ENCODE measurements at places on chromosomes 7 and 10.
A peak's percentile ranks its signal among the peaks of the same experiment; 100 is the strongest.

DNA sequence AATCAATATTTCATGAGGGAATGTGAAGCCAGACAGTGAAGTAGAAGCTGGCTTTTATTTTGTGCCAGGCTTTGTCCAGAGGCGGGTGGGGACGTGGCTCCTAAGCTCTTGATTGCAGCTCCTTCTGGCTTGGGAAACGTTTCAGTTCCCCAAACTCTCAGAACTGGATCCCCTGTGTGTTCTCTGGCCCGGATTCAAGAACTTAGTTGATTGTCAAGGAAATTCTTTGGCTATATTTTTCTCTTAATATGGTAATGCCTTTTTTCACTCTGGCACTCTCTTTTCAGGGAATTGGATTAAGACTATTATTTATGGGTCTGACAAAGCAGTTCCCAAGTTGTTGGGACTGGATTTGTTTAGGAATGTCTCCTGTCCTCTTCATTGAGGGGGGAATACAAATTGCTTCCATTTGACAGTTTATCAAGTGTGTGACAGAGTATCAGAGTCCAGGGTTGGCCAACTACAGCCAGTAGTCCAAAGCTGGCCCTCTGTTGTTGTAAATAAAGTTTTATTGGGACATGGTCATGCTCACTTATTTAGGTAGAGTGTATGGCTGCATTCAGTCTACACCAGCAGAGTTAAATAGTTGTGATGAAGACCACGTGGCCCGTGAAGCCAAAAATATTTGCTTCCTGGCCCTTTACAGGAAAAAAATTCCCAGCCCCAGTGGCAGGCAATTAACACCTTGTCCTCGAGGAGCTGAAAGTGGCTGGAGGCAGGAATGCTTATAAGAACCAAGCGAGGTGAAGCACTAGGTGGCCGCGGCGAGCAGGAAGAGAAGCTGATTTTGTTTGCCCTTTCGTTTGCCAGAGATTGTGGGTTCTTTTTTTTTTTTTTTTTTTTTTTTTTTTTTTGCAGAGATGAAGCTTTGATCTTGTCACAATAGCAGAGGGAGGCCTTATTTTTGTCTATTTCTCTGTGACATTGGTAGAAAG is 34.3 kb downstream of the HTRA1 start:
- DNase-seq, result no peak

GRCh38 chr10:29112827-29113615 is 175.8 kb upstream of the LYZL1 start:
- DNase-seq, result no peak

- DNase-seq, result no peak
Observed at GRCh38 chr7:129821476-129821875, 131.3 kb downstream of the UBE2H start.

GRCh38 chr10:66329147-66329546 is 596.7 kb upstream of the LRRTM3 start:
- DNase-seq, result no peak

DNA sequence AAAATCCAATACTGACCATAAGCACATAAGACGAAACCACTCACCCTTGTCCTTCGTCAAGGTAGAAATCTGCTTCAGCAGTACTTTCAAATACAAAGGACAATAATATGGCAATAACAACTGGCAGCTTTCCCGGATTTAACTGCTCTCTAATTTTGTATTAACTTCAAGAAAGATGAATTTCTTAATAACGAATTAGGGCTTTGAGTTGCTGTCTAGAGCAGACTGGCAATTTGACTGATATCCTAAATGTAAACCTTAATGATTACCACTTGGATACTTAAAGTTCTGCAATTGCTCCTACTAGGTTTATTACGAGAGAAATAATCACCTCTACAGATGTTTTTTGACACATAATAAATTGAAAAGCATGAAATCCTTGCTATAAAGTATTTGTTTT is 418.7 kb downstream of the MAGI2 start:
- DNase-seq, result no peak

DNA sequence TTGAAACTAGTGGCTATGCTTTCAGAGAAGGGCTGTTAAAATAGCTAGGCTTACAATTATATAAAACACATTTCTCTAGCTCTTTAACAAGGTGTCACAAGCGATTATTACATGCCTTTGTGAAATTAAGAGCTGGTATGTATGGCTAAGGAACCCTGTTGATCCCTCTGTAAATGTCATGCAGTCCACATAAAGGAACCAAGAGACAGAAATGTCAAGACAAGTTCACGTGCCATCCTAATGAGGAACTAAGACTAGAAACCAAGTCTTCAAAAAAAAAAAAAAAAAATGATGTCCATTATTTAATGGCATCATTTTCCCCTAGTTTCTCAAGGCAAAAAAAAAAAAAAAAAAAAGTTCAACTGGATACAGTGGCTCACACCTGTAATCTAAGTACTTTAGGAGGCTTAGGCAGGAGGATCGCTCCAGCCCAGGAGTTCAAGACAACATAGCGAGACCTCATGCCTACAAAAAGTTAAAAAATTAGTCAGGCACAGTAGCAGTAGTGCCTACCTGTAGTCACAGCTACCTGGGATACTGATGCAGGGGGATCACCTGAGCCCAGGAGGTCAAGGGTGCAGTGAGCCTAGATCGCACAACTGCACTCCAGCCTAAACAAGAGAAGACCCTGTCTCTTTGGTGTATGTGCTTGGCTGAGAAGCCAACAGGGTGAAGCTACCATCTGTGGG is 63.4 kb downstream of the SRPK2 start:
- no peak for DNase-seq

GRCh38 chr10:12077580-12078180 is 8.9 kb downstream of the DHTKD1 start:
- DNase-seq, result no peak

DNA sequence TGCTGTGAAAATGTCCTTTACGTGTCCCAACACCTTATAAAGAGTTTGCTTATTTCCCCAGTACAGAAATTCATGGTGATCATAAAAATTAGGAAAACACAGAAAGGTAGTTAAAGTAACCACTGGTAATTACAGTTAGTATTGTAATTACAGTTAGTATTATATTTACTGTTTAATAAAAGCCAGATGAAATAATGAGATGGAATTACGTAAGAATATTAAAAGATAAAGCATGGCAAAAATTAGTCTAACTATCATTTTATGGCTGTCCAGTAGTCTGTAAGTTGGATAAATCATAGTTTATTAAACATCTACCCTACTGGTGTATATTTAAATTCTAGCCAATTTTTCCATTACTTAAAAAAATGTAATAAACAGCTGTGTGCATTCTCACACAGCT is 638.8 kb downstream of the ACTR3B start:
- DNase-seq, result no peak

DNA sequence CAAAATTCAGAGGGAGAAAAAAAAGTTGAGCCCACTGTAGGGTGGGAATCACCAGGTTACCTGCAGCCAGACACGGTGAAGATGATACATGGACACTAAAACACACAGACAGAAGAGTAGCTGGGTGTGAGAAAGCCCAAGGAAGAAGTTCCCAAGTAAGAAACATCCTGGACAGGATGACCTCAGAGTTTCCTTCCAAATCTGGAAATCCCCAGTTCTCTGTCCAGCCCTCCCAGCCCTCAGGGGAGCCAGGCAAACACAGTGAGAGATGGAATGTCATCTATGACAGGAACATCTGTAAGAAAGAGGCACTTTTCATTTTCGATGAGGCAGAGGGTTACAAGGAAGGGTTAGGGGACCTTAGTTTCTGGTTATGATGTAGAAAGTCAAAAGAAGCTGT is 125.1 kb upstream of the LYZL1 start:
- peak; percentile 27 for DNase-seq

- DNase-seq, result peak; percentile 46
Observed at GRCh38 chr7:118195837-118196474, 12.0 kb downstream of the LSM8 start.

DNA sequence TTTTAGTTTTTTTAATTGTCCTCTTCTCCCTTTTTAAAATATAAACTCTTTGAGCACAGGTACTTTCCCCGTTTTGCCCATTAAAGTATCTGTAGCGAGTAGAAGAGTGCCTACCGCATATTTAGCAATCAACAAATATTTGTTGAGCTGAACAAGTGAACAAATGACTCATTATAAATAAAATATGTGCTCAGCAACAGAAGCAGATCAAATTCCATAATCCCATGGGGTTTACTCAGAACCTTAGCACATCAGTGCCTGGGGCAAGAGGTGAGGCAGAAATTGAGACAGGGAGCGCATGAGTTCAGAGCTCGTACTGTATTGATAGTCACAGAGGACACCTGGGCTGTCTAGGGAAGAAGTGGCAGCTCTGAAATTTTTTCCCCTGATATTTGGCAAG is 161.0 kb downstream of the SEM1 start:
- DNase-seq, result no peak

GRCh38 chr10:8183241-8183704 is 128.8 kb downstream of the GATA3 start:
- DNase-seq, result no peak

DNA sequence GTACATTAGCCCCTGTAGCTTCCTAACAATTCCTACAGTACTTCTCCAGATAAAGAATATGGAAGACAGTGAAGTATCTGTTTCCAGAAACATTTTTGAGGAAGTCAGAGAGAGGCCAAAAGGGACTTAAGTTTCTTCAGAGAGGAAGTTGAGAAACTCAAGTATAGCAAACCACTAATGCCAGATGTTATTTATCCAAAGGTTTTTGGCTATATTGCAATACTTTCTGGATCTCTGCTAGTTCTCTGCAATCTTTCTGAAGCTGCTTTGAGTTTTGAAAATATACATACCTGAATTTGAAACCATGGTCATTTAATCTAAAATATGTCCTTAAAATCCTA is 64.7 kb downstream of the BICC1 start:
- DNase-seq, result no peak

DNA sequence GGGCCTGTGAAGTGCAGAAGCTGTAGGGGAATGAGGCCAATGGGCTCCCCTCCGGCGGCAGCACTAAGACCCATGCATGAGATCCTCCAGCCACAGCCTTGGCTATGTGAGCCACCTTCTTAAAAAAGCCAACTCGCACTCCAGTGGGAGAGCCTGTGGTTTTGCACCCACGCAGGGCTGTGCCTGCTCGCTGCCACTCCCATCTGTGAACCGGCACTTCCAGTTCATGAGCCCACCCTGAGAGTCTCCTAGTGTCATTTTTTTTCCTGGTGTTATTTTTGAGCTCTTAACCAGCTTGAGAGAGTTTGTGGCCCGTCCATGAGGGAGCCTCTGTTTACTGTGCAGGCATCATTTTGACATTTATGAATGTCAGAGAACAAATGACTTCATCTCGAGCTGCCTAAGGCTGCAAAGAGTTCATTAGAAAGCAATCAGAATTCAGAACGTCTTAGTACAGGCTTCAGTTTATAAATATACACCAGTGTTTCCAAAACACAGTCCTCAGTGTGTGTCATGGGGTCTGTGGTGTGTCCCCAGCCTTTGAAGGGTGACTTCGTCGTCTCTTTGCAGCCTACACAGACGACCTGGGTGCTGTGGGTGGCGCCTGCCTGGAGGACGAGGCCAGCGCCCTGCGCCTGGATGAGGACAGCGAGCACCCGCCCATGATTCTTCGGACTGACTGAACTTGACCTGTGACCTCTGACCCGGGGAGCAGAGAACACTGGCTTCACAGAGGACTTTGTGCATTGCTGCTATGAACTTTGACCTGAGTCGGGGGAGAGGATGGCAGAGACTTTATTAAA is 40.4 kb downstream of the WIPI2 start:
- no peak for DNase-seq

DNA sequence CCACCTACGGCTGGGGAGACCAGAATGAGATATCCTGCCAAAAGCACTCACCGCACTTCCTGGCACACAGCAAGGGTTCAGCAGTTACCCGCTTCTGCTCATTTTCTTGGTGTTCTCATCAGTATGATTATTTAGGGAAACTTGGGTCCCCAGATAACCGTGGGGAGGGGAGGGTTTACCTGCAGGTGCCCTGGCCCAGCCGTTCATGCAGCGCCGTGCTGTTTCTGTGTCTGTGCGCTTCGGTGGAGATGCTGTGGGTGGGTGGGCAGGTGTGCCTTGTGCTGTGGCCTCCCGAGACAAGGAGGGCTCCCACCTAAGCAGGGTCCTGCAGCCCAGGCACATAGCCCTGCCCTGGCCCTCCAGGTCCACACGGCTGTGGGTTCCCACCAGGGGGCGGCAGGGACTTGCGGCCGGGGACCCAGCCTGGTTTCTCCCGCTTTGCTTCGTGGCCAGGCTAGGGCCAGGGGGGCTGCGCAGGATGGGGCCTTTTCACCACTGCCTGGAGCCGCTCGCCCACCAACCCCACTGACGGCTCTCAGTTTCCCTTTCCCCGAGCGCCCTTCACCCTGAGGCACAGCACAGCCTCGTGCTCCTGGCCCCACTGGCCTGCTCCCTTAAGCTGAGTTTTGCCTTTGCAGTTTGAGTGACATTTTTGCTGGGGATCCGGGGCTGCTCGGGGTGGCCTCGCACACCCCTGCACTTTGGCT is 78.5 kb downstream of the LHPP start:
- no peak for DNase-seq

DNA sequence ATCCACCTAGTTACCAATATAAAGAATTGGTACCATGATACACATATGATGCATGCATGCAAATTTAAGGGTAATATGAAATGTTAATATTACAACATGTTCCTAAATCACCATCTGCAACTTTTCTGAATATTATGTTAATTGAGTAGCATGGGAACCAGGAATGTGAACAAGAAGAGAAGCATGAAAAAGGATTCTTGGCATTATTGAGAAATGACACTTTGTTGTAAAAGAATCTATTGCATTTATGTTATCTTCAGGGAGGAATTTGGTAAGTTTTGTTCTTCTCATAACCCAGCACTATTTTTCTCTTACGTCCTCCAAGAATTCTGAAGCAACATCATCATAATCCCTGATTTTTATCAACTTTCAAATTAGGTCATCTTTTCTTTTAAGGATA is 159.9 kb upstream of the SLC25A13 start:
- DNase-seq, result no peak

GRCh38 chr10:62616885-62617590 is 187.5 kb upstream of the ADO start:
- DNase-seq, result no peak

- no peak for DNase-seq
Observed at GRCh38 chr10:82660205-82660604, 785.2 kb downstream of the NRG3 start.

- no peak for DNase-seq
Observed at GRCh38 chr7:11430841-11431240, 401.2 kb downstream of the THSD7A start.

GRCh38 chr7:27176524-27176845 is 2.4 kb upstream of the HOXA10 start:
- no peak for DNase-seq

DNA sequence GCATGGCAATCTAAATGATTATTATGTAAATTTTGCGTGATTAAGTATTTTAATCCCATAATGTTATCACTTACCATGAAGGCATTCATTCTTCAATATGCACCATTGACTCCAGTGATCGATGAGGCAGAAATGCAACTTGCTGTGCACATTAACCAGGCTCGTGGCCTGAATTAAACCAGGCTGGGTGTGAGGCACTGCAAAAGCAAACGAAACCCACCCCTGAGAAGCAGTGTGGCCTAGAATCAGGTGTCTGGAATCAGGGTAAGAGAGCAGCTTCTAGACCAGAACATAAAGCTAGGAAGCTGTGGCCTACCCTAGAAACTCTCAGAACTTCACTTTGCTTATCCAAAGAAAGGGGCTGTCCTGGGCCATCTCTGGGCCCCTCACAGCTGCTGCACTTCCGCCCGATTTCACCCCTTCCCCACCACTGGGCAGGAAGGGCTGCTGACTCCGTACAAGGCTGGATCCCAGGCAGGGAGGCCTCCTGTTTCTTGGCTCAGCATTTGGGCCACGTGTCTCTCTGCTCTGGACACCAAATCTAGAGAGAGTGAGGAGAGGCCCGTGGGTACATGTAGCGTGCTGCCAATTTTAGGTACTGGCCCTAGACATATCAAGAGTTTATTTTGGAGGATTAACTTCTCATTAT is 4.4 kb downstream of the PTPRE start:
- DNase-seq, result no peak

- DNase-seq, result no peak
Observed at GRCh38 chr10:66398669-66399068, 527.2 kb upstream of the LRRTM3 start.

All from HFF-Myc (cell line).